ENCODE measurements at places on chromosomes 4 and X.

- no peak for DNase-seq
These were observed 69.7 kb downstream of the CXXC4 start for GRCh38 chr4:104424989-104425388.

- no peak for DNase-seq
These were observed 192.2 kb upstream of the TLL1 start for GRCh38 chr4:165680821-165681220.

DNA sequence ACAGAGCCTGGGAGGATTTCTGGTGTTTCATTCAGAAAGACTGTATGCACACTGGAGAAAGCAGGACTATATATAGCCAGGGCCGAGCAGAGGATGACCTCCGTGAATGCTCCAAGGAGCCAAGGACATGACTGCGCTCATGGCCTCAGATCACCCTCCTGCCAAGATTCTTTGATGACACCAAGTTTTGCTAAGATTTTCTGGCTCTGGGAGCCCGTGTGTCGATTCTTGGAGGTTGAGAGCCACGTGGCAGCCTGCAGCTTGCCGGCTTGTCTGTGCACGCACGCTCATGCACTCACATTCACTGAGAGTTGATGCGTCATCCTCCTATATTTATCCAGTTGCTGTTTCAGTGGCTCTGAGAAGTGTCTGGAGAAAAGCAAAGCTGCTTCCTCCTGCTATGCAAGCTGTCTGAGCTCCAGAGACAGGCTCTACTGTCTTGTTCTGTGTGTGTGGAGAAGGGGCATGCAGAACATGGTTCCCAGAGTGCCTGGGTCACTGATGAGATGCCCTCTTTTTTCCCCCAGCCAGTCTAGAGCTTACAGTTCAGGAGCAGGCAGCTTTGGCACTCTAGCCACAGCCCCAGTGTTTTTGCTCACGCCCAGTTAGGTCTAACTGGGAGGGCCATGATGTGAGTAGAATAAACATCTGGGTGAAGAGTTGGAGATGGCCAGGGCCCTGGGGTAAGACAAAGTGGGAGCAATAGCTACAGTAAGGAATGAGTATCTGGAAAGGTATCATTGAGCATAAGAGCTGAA, 64.9 kb upstream of the SCOC start:
- DNase-seq: no peak

DNA sequence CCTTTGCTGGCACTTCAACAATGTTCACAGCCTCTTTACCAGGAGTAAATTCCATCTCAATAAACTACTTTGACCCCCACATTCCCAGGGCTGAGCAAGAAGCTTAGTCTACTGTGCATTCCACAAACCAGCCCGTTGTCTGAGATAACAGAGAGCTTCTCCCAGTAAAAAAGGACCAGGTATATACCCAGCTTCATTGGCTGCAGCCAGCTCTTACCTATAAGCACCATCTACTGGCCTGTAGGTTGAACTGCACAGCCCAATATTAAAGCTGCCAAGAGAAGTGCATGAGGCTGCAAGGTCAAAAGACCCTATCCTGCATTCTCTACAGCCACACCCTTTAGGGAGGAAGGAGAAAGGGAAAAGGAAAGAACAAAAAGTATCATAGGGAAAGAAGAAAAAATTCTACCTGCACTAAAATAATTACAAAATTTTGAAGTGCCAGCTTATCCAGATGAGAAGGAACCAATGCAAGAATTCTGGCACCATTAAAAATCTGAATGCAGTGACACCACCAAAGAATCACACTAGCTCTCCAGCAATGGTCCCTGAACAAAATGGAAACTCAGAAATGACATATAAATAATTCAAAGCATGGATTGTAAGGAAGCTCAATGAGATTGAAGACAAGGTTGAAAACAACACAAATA, 45.7 kb upstream of the INTU start:
- DNase-seq: no peak

DNA sequence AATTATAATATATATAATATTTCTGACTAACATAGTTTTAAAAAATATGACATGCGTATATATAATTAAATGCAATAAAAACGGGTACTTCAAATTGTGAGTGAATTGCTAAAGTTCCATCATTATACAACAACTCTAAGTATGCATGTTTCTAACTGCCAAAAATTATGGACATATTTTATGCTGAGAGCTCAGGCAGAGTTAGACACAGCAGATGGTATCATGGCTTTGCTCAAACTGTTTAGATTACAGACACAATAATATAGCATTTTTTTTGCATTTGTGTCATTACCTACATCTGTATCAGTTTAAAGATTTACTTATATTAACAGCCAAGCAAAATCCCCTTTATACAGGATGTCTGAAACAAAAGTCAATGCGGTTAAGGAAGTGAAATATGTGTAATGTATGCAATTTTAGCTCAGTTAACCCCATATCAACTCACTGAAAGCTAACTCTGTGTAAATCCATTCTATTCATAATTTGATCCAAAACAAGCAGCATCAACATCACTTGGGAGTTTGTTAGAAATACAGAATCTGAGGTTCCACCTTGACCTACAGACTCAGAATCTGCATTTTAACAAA, 119.1 kb upstream of the CNKSR2 start:
- DNase-seq: no peak

GRCh38 chr4:45701621-45702020, 422.2 kb downstream of the GABRG1 start:
- DNase-seq: no peak

DNA sequence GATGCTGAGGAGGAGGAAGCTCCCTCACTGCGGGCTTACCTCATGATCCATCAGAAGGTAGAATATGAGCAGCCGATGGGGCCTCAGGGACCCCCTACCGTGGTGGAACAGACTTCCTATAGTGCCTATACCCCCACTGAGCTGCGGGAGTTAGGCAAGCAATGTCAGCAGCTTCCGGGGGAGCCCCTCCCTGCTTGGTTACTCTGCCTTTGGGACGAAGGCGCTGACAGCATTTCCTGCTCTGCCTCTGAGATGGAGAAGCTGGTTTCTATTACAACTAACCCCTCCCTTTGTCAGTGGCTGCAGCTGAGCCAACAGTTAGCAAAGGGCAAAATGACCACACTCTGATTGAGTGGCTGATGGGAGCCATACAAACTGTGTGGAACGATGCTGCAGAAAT, 430.7 kb downstream of the IDS start:
- peak; percentile 27 for DNase-seq

DNA sequence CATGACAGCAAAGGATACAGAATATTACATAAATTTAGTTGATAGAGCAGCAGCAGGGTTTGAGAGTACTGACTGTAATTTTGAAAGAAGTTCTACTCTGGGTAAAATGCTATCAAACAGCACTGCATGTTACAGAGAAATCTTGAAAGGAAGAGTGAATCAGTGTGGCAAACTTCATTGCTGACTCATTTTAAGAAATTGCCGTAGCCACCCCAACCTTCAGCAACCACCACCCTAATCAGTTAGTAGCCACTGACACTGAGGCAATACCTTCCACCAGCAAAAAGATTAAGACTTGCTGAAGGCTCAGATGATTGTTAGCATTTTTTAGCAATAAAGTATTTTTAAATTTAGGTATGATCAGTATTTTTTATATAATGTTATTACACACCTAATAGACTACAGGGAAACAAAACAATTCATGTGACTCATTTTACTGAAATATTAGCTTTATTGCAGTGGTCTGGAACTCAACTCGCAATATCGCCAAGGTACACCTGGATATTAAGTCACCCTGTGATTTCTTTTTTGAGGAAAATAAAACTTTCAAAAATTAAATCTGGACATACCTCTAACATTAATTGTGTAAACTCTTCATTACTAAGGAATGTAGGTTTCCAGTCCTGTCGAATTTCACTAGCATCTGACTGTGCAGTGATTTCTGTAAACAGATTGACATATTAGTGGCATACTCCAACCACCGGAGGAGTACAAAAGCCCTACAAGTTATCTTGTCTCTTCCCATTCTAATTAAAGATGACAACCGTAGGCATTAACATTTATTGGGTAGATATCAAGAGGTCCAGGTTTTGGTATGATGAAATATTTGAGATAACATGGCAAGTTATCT, 71.1 kb downstream of the CLOCK start:
- DNase-seq: no peak

GRCh38 chr4:48222491-48222890, 47.1 kb downstream of the TEC start:
- no peak for DNase-seq

- no peak for DNase-seq
These were observed 833 bp downstream of the FGD1 start for GRCh38 chrX:54494989-54495813.

- no peak for DNase-seq
These were observed 32.9 kb upstream of the SPRY1 start for GRCh38 chr4:123363729-123364128.

GRCh38 chrX:56813318-56813837, 84.3 kb downstream of the NBDY start:
- peak; percentile 74 for DNase-seq

- DNase-seq: no peak
These were observed 37.3 kb upstream of the ARAF start for GRCh38 chrX:47523713-47524166.

DNA sequence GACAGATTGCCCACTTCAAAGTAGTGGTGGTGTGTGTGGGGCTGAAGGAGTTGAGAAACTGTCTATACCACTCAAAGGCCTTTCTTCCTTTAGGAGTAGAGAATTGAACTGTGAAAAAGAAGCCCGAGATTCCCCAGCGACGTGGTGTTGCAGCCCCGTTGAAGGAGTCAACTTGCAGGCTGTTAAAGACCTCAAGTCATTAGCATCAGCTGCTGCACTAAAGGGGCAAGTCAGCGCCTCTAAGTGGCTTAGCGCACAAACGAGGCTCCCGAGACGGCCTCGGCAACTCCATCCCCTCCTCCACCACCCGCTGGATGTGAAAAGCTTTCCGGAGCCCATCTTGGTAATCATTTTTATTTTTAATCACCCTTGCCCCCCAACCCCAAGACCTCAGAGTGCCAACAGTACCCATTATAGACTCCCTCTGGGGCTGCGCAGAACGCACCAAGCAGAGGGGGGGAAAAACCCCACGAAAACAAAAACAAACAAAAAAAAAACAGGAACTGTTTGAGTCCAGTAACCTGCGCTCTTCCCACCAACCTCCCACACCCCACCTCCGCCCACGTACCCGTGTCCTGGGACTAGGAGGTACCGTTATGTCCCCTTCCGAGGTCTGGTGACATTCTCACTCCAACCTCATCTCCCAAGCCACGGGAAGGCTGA, 913 bp upstream of the PRDM8 start:
- no peak for DNase-seq

DNA sequence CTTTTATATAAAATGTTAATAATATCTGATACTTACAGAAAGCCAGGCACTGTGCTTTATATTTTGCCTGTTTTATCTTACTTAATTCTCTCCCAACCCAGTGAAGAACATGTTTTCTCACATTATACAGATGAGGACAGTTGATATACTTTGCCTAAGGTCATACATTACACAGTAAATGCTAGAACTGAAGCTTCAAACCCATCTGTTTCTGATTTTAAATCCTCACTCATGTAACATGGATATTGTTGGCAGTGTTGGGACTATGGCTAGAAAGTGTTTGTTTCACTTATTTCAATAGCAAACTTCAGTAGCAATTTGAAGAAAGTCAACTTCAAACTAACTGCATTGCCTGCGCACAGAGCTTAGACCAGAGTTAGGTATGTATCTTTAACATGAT, 57.4 kb downstream of the RAPGEF2 start:
- no peak for DNase-seq

DNA sequence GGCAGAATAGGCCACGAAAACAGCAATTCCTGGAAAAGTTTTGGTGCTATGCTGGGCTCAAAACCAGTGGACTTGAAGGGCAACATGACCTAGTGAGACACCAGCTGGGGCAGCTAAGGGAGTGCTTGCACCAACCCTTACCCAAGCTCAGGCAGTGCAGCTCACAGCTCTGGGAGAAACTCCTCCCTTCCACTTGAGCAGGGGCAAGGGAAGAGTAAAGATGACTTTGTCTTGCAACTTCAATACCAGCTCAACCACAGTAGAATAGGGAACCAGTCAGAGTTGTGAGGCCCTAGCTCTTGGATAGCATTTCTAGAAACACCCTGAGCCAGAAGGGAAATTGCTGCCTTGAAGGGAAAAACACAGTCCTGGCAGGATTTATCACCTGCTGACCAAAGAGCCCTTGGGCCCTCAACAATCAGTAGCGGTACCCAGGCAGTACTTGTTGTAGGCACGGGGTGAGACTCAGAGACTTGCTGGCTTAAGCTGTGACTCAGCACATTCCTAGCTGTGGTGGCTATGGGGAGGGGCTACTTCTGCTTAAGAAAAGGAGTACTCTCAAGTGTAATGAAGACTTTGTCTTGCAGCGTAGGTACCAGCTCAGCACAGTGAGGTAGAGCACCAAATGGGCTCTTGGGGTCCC, 19.7 kb upstream of the ABCG2 start:
- DNase-seq: peak; percentile 28

GRCh38 chr4:186485561-186486062, 69.8 kb downstream of the MTNR1A start:
- no peak for DNase-seq

DNA sequence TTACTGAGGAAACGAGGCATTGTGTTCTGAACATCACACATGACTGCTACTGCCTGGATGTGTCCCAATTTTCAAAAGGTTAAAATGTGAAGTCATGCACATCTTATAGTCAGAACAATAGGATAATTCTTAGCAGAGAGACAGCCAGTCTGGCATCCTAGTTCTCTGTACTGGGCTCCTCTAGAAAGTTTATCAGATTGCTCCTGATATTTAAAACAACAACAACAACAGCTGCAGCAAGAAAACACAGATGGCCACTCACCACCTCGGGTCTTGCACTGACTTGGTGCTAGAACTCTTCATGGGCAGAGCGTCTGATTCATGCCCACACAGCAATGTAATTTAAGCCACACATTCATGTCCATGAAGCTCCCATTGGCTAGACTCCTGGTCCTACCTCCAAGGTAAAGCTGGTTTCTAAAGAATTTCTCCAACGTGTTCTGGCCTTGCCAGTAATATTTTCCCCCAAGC, 33.3 kb upstream of the SLC2A9 start:
- DNase-seq: no peak

- no peak for DNase-seq
These were observed 450.7 kb downstream of the HNRNPD start for GRCh38 chr4:81923140-81923539.

DNA sequence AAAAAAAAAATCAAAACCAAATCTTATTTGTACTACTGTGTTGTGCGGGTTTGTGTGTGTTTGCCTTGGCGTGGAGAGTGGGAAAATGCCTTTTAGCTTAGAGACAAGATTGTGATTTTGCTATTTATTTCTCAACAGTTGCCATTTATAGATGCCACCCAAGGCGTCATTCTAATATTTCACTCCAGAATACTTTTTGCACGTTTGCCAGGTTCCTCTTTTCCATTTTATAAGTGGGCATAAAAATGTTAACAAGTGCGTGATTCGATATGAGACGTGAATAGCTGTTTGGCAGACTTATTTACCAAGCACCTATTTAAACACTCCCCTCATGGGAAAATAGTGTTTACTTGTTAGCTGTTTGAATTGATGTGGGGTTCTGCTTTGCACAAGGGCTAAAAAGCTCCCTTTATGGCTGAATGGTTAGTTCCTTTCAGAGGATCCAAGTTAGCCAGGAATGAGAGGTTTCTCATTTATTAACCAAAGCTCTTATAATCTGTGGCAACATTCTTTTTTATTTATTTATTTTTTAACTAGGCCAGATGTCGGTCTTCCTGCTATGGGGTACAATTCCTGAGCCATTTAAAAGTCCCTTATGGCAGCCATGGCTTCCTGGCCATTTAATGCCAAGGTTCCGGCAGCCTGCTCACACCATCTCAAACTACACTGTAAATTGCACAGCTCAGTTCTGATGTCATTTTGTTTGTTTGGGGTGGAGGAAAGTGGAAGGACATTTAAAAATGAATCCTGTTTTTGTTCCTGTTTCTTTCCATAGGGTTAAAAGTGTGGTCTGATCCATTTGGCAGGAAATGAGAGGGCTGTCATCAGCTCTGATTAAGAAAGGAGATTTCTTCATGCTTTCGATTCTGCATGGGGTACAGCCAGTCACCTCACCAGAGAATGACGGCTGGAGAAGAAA, 14.6 kb downstream of the SMIM20 start:
- no peak for DNase-seq

Measured in GM04503 (cell line).